Left ventricle myocardium inferior (tissue), 1 donor: ENCODE measurements at places on chromosomes 16 and 17.

GRCh38 chr17:68602289-68602688 is 1.1 kb upstream of the FAM20A start:
- DNase-seq = no peak

- DNase-seq = no peak
Observed at GRCh38 chr16:73002866-73003265, 45.1 kb downstream of the ZFHX3 start.

DNA sequence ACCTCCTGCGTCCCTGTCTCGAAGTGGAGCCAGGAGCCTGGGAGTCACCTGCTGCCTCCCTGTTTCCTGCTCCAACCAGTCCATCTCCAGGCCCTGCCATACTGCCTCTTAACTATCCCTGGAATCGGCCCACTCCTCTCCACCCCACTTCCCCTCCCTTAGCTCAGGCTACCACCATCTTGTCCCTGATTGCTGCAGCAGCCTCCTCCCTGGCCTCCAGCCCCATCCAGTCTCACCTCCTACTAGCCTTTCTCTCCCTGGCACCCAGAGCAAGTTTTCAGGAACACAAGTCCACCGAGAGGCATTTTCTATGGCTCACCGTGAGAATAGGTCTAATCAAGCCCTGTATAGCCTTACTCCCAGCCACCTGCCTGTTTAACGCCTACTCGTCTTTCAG is 865 bp upstream of the CAMKK1 start:
- DNase-seq = no peak

DNA sequence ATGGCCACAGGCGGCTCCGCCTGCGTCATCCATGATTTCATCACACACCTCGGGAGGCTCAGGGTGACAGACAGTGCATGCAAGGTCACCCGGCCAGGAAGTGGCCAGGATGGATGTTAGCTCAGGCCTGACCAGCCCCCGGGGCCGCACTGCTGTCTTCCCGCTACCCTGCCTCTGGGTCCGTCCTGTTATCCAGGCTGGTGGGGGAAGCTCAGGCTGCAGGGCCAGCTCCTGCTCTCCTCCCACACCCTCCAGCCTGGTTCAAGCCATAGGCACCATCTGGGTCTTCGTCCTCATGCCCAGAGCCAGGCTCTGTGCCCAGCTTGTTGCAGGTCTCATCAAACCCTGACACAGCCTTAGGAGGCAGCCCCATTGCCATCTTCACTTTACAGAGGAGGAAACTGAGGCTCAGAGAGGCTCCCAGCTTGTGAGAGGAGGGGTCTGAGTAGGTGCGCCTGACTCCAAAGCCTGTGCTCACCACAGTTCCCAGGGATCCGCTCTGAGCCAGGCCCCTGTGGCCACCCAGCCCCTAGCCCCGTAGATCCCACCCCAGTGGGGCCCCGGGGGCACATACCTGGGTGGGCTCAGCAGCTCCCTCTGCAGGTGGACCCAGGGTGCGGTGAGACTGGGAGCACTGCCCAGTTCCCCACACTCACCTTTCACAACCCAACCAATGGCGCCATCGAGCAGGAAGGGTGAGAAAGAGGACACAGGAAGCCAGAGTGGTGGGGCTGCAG is 412 bp upstream of the ADGRG3 start:
- DNase-seq = peak; percentile 34

GRCh38 chr17:6526362-6527152 is 29.8 kb downstream of the PITPNM3 start:
- no peak for DNase-seq

- DNase-seq = no peak
Observed at GRCh38 chr17:7496470-7497183, 12.5 kb downstream of the POLR2A start.

GRCh38 chr16:88022076-88023042 is 71.1 kb downstream of the BANP start:
- no peak for DNase-seq

GRCh38 chr17:15091825-15092224 is 173.3 kb downstream of the PMP22 start:
- DNase-seq = no peak

- no peak for DNase-seq
Observed at GRCh38 chr16:72101195-72101594, 7.5 kb downstream of the DHX38 start.

DNA sequence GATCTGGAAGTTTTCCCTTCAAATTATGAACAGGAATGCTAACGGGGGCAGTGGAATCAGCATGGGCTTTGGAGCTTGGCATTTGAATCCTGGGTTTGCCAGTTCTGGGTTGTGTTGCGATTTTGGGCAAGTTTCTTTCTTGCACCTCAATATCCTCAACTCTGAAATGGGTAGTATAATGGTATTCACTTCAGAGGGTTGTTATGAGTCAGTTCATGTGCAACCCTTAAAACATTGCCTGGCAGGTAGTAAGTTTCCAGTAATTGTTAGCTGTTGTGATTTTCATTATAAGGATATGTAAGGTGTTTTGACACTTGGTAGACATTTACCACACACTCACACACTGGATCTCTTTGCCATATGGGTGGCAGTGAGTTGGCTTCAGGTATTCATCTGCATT is 33.4 kb downstream of the SNX29 start:
- DNase-seq = no peak

GRCh38 chr17:66426397-66427033 is 124.1 kb downstream of the PRKCA start:
- no peak for DNase-seq

- no peak for DNase-seq
Observed at GRCh38 chr16:84239909-84240308, at the start of gene KCNG4. TSS of gene KCNG4 (minus strand) at chr16:84240012. CDS start at chr16:84237485, 2,527 bp downstream.

GRCh38 chr17:79537061-79537460 is 73.8 kb downstream of the RBFOX3 start:
- DNase-seq = no peak

DNA sequence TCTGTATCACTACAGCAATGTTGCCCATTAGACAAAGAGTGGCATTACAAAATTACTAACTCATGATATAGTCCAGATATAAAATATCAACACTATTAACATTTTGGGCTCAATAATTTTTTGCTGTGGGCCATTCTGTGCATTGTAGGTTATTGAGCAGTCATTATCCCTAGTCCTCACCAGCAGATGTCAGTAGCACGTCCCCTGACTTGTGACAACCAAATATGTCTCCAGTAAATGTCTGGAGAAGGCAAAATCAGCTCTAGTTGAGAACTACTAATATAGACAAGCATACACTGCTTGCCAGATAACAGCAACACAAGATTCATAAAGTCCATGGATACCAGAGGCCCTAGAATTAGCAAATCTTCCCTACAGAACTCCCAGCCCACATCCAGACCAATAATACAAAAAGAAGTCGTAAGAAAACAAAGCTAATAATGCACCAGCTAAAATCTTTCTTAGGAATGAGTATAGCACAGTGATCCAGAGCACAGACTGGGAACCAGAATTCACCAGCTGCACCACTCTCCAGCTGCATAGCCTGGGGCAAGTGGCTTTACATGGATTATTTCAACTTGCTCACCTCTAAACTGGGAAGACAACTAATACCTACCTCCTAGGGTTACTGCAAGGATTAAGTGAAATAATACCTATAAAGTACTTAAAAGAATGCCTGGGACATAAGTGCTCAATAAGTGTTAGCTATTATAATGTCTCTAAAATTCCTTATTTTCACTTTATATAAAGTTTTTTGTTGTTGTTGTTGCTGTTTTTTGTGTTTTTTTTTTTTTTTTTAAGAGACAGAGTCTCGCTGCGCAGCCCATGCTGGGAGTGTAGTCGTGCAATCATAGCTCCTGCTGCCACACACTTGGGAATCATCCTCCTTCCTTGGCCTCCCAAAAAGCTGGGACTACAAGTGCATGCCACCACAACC is 23.7 kb downstream of the HELZ start:
- no peak for DNase-seq

- DNase-seq = peak; percentile 80
Observed at GRCh38 chr17:4584101-4584916, at the start of gene SMTNL2. TSS of gene SMTNL2 (plus strand) at chr17:4584529. CDS start at chr17:4584606, 77 bp downstream.

DNA sequence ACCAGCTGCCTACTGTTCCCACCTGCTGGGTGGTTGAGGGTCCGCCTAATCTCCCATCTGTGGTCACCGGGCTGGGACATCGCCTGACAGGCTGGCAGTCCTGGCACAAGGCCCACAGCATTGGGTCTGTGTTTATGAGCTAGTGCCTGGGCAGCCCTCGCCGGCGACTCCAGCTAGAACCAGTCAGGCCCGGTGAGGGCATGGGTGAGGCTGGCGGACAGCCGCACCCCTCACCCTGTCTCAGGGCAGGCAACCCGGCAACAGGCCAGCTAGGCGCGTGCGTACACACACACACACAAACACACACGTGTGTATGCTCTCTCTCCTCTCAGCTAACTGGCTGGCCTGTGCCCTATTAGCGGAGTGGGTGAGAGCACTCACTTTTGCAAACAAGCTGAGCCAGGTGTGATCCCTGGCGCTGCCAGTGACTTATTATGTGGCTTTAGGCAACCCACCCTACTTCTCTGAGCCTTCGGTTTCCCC is 10.4 kb downstream of the HSD11B2 start:
- DNase-seq = peak; percentile 58

DNA sequence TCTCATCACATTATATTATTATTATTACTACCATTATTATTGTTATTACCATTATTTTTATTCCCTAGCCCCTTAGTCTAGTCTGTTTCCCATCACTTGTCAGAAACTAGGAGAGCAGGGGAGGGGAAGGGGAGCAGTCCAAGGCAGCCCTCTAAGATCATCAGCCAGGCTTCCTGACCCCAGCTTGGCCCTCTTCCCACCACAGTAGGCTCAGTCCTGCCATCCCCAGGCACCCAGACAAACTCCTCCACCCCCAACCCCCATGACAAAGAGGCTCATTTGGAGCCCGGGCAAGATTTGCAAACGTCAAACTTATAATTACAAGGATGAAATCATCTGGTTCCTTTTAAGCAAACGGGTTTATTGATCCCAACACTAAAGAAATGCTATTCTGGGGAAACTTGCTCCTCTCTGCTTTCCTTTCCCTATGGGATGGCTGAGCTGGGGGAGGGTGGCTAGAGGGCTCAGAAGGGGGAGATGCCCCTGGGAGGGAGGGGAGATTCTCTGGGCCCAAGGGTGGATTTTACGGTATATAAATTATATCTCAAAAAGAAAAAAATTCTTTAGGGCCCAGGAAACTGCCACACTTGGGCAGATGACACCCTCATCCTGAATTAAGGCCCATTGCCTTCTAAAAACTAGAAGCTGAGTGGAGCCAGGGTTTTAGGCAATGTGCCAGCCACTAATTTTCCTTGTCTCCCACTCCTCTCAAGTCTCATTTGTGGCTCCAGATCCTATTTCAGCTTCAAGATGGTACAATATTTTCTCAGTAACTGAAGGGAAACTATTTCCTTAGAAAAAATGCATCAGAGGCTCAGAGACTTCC is 4.4 kb upstream of the CBFB start:
- DNase-seq = no peak

DNA sequence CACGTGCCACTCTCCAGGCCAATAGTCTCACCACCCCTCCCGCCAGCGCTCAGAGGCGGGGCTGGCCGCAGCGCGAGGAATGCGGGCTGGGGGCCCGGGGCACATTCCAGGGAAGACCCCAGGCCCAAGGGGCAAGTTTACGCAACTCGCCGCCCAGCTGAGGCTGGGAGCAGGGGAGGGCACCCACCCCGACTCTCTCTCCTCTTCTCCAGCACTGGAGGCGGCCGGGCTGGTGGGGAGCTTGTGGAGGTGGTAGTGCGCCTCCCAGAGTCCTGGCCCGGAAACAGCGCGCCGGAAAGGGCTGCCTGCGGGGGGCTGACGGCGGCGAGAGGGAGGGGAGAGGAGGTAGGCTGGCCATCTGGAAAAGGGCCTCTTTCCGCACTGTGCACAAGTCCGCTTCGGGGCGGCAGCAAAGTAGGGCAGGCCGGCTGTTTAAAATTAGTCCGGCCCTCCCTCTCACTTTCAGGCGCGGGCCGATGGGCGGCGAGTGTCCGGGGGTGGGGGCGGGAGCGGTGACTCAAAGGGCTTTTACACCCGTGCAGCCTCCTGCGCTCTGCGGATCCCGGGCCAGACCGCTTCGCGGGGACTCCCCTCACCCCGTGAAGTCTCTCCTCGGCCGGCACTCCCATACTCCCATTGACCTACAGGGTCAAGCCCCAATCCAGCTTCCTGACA is 1.1 kb downstream of the FHOD1 start:
- DNase-seq = peak; percentile 80

- DNase-seq = no peak
Observed at GRCh38 chr16:10037751-10038150, 144.5 kb downstream of the GRIN2A start.

DNA sequence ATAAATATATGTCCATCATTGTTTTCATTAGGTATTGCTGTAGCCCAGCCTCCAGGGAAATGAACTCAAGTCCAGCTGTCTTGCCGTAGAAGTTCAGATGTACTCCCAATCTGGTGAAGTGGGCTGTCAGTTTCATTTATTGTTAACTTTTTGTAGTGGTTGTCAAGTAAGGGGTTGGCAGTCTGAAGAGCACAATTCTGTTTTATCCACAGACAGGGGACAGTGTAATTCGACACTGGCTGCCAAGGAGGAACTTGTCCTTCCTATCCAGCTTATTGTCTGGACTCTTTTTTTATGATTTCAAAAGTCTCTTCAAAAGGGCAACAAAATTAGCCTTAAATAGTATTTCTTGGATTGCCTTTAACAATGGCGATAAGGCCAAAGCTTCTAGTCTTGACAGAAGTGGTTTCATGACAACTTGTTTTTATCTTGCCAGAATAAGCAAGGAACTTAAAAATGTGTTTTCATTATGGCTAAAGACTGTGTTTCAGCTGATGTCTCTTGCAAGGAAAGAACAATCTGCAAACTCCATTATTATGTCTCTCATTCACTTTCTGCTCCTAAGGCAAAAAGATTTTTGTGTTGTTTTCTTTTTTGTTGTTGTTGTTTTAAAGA is 73.9 kb upstream of the TANC2 start:
- DNase-seq = no peak

DNA sequence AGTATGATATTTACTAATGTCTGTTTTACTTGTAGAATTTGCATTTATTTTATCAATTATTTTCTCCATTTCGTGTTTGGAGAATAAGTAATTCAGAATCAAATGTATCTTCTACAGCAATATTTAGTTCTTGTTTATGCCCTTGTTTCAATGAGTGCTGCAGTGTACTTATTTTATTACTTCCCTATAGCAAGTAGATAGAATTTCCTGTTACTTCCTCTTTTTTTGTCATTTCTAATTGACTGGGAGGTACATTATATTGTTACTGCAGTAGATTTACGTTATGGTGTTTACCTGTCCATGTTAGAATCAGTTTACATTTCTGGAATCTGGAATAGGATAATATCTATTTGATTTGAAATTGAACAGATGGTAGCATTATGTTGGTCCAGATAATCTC is 71.2 kb downstream of the OMG start:
- DNase-seq = no peak

GRCh38 chr17:66177048-66177447 is 14.9 kb downstream of the CEP112 start:
- DNase-seq = no peak

- no peak for DNase-seq
Observed at GRCh38 chr16:51719376-51719775, 568.3 kb upstream of the SALL1 start.

- no peak for DNase-seq
Observed at GRCh38 chr16:72530434-72530833, 358.5 kb upstream of the PMFBP1 start.
